ENCODE measurements at places on chromosomes 12 and 14.
A peak's percentile ranks its signal among the peaks of the same experiment; 100 is the strongest.

DNA sequence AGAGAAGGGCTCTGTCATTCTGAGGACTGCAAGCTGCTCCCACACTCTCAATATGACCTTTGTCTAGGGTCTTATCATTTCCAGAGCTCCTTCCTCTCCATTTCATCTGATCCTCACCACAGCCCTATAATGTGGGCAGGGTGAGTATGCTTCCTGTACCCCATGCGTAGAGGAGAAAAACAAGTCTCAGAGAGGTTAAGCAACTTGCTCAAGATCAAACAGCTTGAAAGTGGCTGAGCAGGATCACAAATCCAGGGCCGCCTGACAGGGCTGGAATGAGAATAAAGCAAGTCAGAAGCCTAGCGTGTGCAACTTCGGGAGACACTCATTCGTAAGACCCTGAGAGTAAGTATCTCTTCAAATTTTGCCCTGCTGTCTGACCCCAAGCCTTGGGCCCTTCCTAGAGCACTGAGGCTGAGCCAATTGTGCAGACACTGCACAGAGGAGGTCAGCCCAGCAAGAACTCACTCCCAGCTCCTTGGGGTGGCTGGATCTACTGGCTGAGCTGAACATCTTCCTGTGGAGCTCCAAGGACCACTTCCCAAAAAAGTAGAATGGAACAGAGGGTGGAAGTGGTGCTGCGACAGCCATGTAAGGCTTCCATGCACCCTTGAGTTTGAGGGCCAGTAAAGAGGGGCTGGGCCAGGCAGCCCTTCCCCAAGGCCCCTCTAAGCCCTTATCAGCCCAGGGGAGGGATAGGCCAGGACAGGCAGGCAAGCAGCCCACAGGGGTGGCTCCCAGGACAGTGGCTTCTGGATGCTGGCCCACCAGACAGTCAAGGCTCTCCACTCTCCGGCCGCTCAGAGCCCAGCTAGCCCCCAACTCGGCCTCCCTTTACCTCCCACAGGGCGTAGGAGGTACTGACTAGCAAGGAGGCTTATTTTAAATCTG is 10.5 kb downstream of the ZFP36L1 start:
- DNase-seq, result peak; percentile 58

DNA sequence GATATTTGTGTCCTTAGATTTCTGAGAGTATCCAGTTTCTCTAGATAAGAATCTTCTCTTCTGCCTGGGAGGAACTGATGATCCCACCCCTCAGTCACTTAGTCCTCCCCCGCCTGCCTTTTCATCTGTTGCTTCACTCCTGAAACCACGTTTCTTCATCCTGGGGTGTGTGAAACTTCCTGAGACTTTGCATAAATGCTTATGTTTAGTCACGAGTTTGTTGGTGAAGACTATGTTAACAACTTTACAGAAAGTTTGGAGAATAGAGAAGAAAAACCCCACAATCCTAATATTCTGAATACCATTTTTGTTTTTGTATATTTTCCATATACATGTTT is 33.2 kb downstream of the MARK3 start:
- DNase-seq, result no peak

- no peak for DNase-seq
Observed at GRCh38 chr12:26304273-26304672, 108.9 kb downstream of the SSPN start.

- no peak for DNase-seq
Observed at GRCh38 chr14:78341827-78342389, 171.7 kb downstream of the NRXN3 start.

Measured in stimulated activated CD4-positive, alpha-beta T cell treated with anti-CD3 and anti-CD28 coated beads, Interleukin-2, amount 100 ng/mL, for 24 hours (primary cell).